ENCODE measurements at places on chromosomes 7 and 10. TPM values are rescaled to one million over a fixed set of nuclear protein-coding genes. Genes with fewer than 3 reads are reported as not detected.
A peak's percentile ranks its signal among the peaks of the same experiment; 100 is the strongest.

DNA sequence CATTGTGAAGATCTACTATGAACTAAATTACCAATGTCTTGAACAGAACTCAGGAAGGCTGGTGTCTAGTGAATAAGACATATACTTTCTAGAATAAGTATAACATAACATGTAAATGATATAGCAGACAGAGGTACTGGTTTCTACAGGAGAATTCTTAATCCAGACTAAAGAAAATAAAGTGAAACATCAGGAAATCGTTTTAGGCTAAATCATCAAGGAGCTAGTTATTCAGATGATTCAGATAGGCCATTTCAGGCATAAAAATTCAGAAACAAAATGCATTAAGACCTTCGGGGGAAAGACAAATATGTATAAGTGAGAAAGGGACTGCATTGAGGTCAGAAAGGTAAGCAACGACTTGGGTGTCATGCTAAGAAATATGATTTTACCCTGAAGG, 170.6 kb downstream of the LRRN3 start:
- no peak for DNase-seq

GRCh38 chr7:106371629-106372028, 86.8 kb upstream of the NAMPT start:
- no peak for DNase-seq

GRCh38 chr7:26657206-26657641, 207.2 kb downstream of the SKAP2 start:
- DNase-seq = no peak

GRCh38 chr10:59434463-59435321, 72.3 kb upstream of the FAM13C start:
- DNase-seq = no peak

- DNase-seq = peak; percentile 47
Measured at GRCh38 chr7:123624527-123625183, 23.0 kb downstream of the ASB15 start.

DNA sequence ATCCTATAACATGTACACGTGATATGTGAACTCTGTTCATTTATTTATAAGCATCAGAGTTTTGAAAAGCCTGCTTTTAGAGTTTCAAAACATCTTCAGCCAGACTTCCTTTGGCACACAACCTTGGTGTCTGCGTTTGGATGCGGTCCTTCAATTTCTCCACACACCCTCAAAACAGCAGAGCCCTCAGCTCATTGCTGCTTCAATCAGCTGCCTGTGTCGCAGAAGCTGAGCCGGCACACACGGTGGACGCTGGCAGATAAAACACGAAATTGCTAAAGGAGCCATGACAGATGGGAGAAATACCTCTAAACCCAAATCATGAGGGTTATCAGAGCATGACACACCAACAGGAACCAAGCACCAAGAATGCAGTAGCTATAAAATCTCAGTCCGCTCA, 396.4 kb upstream of the AKR1E2 start:
- no peak for DNase-seq

DNA sequence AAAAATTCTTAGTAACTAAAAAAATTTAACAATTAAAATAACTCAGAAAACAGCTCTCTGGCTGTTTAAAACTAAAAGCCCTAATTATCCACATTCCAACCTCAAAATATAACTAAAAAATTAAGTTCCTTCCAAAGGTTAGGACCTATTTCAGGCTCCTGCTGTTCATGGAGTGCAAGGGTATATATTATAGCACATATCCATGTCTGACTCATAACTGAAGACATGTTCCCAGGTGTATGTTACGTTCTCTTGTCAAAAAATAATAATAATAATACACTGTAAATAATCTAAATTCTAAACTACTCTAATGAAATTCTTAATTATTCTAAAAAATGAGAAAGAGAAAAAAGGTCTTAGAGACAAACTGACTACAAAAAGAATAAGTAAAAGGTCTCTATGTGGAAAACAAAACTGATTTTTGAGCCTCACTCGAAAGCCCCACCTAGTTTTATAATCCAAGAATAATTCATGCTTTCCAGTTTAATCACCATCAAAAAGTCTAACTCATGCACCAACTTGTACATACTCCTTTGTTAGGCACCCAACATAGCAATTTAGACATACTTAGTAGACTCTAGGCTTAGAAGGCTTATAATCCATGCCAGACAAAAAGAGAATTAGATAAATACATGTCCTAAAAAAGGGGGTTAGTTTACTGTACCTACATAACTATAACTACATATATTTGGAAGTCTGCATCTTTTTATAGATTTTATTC, 171.4 kb downstream of the KMT2E start:
- DNase-seq = no peak

GRCh38 chr7:105958012-105958411, 5.1 kb upstream of the CDHR3 start:
- DNase-seq = no peak

DNA sequence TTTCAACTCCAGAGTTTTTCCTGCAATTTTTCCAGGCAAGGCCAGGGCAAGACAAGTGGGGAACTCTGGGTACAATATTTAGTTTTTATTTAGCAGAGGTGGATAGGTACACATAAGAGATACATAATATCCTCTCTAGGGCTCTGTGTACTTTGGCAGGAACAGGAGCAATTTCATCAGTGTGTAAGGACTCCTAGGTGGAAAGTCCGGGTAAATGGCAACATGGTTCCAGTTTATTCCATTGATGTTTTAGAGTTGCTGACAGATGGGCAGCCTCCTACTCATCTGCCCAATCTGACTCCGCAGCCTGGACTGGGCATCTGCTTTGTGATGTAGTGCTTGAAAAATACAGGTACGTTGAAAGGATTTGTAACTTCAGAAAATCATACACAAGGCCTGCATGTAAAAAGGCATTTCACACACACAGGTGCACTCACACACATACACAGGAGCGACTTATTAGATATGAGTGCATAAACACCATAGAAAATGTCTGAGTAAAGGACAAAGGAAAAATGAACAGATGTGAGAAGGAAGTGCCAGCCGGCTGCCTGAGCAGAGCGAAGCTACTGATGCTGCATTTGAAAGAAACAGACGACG, 5.7 kb downstream of the PON1 start:
- no peak for DNase-seq

DNA sequence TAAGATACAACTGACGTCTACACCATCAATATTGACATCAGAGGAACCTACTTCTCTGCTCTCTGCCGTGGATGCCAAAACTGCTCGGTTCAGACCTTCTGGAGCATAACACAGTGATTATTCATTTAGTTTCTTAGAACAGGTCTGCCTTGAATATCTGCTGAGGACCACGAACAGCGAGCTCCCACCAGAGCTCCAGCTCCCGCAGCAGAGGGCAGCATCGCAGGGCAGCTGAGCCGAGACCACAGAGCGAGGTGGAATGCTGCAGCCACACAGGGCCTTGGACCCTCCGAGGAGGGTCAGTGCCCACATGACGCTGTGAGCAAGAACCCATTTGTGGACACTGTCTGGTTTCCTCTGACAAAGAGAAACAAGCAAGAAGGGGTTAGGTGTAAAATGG, 6.8 kb downstream of the VIPR2 start:
- DNase-seq = no peak

DNA sequence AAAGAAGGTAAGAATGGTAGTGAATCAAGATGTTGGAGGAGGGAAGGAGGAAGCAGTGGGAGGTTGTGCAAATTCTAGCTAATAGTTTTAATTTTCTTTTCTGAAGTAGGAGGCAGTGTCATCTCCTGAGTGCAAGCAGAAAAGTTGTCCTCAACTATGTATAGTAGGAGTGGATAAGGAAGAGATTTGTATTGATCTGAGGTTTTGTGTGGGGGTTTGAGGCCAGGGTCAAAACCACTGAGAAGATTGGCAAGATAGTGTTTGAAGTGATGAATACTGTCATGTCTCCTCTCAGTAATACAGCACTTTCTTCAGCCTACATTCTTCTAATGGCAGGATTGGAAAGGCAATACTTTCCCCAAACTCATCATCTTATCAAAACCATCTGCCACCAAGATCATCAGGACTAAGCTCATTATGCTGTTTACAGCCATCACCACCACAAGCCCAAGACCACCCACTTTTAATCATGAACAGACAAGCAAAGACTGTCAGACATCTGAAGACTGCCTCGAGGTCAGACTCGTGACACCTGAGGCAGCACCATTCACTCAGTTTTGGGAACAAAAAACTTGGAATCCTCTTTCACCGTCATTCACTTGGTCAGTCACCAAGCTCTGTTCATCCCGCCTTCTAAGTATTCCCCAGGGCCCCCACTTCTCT, 1.5 kb upstream of the MIOS start:
- DNase-seq = no peak

DNA sequence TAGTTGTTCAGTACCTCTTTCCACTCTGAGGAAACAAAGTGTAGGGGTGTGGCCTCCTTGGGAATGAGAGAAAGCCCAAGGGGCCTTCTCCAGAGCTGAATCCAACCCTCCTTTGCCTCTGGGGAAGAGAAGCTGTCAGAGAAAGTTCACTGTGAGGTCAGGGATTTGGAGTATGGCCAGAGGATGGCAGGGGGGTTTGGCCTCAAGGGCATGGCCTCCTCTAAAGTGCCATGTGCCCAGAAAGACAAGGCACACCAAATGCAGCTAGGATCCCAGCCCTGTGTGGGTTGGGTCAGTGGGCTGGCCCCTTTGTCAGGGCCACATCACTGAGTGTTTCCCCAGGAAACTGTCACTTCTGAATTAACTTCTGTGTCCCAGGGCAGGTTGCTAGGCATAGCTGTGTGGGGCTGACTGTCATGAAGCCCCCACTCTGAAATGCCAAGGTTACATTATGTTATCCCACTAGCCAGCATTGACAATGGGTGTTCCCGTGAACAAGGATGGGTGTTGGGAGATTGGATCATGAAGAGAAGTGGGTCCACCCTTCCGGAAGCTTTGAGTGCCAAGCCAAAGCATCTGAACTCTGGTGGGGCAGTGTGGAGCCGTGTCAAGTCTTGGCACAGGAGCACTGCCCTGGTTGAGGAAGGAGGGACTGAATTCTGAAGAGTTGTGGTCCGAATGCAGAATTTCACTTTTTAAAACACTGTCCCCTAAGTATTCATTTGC, 123.3 kb downstream of the ZMIZ1 start:
- no peak for DNase-seq

- no peak for DNase-seq
Measured at GRCh38 chr7:67452516-67453026, 455.9 kb downstream of the TYW1 start.

DNA sequence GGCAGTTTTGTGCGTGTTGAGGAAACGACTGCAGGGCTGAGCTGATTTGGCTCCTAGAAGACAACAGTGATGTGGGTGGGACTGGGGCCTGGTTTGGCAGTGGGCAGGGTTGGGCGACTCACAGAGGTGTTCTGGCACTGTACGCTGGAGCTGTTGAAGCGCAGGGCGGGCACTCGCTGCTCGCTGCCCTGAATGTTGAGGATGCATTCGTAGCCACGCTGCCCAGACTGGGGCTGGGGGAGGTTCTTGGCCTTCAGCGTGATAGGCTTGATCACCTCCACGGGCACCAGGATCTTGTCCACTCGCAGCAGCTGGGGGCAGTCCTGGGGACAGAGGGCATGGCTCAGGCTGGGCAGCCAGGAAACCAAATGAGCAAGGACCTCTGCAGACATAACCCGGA, 365.4 kb downstream of the PLXNA4 start:
- no peak for DNase-seq

Gene P4HA1
- 75.0 TPM for total RNA-seq

Gene TMEM196
- total RNA-seq = not detected

Gene ZNF679
- not detected for total RNA-seq

Gene C10orf53
- total RNA-seq = not detected

Gene MYO3A
- total RNA-seq = not detected

Measured in left ventricle myocardium superior (tissue), 1 donor.